ENCODE measurements at places on chromosomes 6 and 20. TPM values are rescaled to one million over a fixed set of nuclear protein-coding genes. Genes with fewer than 3 reads are reported as not detected.

DNA sequence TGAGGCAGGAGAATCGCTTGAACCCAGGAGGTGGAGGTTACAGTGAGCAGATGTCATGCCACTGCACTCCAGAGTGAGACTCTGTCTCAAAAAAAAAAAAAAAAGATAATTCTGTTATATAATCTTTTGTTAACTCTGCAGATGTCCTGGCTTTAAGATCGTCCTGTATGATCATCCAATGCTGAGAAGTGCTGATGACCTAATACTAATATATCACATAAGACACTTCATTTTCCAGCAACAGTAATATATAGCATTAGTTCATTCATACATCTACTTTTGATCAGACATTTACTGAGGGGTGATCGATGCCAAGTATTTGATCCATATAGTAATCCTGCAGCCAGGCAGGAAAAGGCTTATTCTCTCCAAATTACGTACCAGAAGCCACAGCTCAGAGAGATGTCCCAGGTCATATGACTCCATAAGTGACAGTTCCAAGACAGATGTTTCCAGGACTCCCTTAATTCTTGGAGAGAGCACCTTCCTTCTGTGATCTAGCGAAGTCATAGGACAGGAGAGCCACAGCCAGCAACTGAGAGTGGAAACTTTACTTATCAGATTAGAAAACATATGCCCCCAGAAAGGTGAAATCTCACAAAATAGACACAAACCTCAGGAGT lies 60.7 kb downstream of the SHLD1 start:
- no peak for DNase-seq

DNA sequence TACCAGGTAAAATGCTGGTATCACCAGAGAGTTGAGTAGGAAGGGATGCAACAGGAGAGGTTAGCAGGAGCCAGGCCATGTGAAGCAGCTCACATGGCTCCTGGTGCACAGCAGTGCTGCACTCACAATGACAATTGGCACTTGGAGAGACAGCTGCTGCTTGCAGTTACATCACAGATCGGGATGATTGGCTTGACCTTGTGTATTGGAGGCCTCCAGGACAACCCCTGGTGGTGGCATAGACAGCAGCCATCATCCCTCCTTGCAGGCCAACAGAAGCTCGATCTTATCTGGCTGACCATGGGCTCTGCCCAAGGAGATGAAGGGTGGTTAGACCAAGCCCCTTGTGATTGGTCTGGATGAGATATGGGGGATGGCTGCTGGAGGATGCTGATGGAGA lies 73.0 kb downstream of the EYA2 start:
- no peak for DNase-seq

DNA sequence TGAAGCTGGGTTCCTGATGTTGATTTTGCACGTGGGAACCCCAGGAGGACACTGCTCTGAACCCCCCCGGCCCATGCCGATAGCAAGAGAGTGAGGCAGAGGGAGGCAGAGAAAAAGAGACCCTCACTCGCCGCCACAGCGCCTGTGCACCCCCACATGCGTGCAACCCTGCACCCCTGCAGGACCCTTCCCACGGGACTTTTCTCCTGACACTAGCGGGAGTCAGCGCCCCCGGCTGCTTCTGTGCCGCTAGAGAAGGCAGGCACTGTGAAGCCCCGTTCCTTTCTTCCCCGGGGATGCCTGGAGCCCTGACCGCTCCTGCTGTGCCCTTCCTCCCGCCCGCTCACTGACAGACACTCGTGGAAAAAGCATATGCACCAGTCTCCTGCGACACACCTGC lies 67.4 kb downstream of the GMPR start:
- DNase-seq, result no peak

- no peak for DNase-seq
Measured at GRCh38 chr20:20452254-20452676, 84.4 kb downstream of the INSM1 start.

DNA sequence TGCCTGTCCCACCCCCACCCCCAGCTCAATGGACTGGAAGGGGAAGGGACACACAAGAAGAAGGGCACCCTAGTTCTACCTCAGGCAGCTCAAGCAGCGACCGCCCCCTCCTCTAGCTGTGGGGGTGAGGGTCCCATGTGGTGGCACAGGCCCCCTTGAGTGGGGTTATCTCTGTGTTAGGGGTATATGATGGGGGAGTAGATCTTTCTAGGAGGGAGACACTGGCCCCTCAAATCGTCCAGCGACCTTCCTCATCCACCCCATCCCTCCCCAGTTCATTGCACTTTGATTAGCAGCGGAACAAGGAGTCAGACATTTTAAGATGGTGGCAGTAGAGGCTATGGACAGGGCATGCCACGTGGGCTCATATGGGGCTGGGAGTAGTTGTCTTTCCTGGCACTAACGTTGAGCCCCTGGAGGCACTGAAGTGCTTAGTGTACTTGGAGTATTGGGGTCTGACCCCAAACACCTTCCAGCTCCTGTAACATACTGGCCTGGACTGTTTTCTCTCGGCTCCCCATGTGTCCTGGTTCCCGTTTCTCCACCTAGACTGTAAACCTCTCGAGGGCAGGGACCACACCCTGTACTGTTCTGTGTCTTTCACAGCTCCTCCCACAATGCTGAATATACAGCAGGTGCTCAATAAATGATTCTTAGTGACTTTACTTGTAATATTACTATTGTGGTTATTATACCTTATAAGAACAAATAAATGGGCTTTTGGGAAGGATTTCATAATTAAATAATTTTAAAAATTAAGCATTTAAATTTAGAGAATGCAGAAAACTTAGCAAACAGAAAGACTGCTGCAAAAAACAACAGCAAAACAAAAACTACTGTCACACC lies 8.4 kb downstream of the CDKN1A start:
- DNase-seq, result no peak

DNA sequence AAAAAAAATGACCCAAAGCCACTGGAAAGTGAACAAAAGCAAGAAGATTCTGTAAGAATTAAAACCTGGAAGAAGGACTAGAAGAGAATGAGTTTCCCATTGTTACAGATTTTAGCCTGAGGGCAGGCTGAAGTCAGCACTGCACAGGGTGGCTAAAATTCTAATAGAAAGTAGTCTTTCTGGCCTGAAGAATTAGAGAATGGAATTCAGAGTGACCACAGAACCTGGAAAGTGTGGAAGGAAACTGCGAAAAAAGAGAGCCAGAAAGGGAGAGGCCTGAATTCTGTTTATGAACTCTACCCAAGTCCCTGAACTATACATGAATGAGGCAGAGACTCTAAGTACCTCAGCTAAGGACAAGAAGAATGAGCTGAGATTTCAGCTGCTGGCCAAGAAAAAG lies 38.9 kb upstream of the FILIP1 start:
- no peak for DNase-seq

DNA sequence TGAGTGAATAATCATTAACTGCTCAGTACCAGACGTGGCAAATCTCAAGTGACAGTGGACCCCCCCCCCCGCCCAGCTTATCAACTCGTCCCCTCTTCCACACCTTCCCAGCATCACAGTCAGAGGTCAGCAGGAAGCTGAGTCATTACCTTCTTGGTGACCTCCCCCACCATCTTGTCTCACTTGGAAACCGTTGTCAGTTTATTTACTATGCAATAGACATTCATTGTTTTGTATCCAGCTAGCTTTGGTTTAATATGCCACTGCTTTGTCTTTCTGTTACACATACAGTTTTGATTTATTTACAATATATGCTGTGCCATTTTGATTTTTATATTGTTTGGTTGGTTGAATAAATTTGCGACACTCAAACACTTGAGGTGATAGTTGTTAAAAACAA lies 158.1 kb downstream of the QKI start:
- no peak for DNase-seq

DNA sequence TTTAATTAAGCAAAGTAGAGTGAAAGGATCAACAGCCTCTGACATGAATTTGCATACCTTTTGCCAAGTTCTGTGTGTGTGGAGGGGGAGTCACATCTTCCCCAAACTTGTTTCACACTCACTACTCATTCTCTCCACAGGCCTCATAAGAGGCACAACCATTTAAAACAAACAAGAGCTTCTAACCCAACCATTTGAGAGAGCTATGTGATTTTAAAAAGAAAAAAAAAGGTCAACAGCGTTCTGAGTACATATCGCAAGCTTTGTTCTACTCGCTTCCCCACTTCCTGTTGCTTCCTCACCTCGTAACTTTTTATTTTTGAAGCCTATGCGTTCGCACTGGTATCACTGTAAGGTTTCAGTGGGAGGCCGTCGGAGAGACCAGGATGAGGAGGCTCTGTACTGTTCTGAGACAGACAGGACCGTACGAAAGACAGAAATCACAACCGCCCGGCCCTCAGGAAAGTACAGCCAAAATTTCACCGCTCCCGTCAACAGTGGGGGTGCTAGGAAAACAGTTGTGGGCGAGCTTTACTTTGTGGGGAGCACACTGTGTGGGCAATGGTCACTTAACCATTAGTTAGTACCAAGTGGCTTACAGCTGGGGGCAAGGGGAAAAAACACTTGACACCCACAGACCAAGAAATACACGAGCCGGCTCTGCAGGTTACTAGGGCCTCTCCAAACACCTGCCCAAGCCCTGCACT lies 61.3 kb downstream of the TRERF1 start:
- no peak for DNase-seq

ASIP gene
- total RNA-seq, result not detected

ACTL10 gene
- total RNA-seq, result 0.52 TPM

EDN3 gene
- total RNA-seq, result not detected

DNA sequence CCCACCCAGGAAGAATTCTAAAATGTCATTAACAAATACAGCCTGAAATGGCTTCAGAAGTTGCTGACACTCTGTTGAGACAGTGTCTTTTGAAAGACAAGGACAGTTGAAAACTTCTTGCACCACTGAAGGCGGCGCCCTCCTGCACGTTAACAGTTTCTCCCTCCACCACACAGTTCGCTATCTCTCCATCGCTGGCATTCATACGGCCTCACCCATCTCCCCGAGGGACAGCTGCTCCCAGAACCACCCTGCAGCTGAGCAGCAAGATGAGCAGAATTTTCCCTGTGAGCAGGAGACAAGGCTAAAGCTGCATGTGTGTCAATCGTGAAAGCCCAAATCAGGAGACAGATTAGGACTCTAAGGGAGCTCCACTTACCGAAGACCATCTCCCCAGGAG lies 113.3 kb downstream of the LY86 start:
- no peak for DNase-seq

- peak; percentile 95 for DNase-seq
Measured at GRCh38 chr6:26021350-26022131, 58.9 kb downstream of the TRIM38 start.

MCCD1 gene
- not detected for total RNA-seq

GRCh38 chr6:168095171-168095691 lies 16.2 kb upstream of the FRMD1 start:
- DNase-seq, result no peak

DNA sequence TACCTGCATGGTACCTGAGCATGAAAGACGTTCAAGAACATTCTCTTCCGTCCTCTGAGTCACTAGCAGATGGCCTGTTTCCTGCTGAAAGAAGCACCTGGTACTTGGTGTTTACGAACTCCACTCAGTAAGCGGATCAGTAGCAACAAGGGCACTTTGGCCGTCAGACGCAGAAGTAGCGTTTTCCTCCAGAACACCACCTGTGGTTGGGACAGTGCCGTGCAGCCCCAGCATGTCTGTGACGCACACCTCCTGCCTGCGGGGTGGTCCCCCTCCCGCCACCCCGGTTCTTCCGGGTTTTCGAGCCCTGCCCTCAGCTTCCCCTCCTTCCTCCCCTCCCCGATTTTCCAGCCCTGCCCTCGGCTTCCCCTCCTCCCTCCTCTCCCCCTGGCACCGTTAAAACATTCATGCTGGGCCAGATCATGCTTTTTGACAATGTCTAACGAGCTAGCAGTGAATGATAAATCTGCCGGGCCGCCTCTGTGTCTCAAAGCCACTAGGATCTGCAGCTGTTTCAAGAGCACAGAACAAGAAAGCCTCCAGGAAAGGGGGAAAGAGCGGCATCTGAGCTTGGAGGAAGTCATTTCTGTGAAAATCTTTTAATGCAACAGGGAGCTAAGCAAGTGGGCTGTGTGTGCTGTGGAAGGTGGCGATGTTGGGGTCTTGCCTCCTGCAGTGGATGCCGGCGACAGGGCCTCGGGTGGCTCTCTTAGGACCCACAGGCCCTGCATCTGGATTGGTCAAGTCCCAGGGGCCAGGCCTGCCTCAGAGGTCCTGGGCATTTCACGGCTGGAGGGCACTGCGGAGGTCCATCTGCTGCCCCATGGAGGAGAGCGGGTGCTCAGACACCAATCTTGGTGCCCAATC lies 207.9 kb downstream of the ERMARD start:
- peak; percentile 77 for DNase-seq

- DNase-seq, result no peak
Measured at GRCh38 chr20:32386091-32386490, 28.0 kb downstream of the ASXL1 start.

- no peak for DNase-seq
Measured at GRCh38 chr20:62303340-62304226, 786 bp downstream of the ADRM1 start.

DNA sequence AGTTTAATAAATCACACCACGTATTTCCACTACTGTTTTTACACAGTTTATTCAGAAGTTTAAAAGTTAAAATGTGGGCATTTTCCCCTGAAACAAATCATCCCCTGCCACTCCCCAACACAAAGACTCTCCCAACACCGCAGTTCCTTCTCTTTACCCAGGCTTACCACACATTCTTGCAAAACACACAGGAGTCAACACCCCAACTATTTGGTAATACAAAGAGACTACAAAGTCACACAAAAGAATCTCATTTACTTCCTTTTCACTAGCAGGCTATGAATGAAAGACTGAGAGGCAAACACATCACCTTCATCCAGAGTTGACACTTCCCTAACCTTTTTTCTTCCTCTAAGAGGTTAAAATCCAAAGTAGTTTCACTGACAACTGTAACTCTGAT lies 51.1 kb downstream of the KCTD20 start:
- DNase-seq, result no peak

COL11A2 gene
- 2.7 TPM for total RNA-seq

TRIM15 gene
- not detected for total RNA-seq

DNA sequence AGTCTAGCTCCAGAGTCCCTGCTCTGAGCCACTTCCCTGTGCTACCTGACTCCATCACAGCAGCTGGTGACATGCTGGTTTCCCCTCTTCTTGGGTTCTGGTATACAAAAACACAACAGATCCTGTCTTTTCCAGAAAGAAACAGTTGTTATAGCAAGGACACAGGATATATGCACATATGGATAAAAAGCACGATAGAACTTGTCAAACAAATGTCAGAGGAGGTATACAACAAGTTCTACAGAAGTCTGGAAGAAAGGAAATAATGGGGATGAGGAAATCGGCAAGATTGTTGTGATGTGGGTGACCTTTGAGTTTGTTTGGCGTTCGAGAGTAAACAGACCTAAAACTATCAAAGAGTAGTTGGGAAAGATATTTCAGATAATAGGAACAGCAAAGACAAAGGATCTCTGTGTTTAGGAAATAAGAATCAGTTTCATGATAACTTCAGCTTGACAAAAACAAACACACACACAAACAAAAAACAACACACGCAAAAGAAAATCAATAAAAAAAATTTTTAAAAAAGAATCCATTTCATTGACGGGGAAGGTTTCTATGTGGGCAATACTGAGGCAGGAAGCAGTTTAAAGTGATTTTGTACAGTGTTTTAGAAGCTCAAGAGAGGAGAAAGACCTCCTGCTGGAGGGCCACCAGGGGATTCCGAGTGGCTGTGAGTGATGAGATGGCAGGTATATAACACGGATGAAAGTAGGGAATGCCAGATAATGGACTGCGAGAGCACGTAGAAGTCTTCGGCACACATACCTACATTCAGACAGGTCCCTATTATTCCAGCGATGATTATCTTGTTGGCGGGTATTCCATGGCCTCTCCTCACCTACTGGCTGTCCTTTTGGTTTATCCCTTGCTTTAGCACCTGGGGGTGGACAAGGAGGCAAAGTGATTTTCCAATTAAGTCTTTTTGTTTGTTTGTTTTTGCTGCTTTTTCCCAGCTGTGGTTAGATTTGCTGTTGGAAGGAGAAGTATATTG lies 174.9 kb downstream of the HS3ST5 start:
- DNase-seq, result no peak

UNC5CL gene
- 0.76 TPM for total RNA-seq

Measured in osteocyte (in vitro differentiated cells).